Stimulated activated CD4-positive, alpha-beta T cell treated with anti-CD3 and anti-CD28 coated beads, Interleukin-2, amount 100 ng/mL, for 4 hours (primary cell): ENCODE measurements at places on chromosomes 3 and 15.

- DNase-seq = no peak
Measured at GRCh38 chr3:102361101-102361500, 73.7 kb upstream of the ZPLD1 start.

- DNase-seq = no peak
Measured at GRCh38 chr3:196388956-196389355, 43.3 kb downstream of the UBXN7 start.

- DNase-seq = no peak
Measured at GRCh38 chr15:78148392-78149067, 632 bp upstream of the IDH3A start.

DNA sequence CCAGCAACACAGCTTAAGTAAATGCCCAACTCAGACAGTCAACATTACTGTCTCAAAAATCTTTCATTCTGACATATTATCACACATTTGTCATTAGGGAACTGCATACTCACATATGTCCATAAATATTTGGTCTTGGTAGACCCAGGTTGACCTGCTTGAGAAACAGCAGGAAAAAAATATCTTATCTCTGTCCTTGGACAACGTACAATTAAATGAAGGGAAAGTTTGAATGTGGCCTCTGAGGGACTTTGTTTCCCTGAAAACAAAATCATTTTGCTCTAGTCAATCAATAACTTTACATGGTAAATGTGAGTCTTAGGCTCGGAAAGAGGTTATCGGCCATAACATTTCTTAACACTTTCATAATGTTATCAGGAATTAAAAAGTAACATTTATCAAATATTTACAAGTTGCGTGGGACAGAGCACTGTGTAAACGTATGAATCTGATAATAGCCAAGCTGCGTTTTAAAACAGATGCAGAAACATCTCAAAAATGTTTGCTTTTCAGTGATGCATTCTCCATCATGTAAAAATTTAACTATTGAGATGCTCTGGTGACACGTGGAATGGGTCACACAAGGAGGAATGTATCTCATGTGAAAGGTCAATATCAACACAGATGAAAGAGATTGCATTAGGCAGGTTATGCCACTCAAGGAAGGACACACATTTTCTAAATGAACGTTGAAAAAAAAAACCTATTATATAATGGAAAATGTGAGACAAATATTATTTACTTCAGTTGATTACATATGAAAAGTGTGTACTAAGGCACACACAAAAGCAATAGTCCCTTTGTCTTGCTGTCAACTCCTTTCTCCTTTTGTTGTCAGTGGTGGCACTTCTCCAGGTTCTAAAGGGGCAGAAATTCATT, 304.4 kb downstream of the WDR72 start:
- no peak for DNase-seq

DNA sequence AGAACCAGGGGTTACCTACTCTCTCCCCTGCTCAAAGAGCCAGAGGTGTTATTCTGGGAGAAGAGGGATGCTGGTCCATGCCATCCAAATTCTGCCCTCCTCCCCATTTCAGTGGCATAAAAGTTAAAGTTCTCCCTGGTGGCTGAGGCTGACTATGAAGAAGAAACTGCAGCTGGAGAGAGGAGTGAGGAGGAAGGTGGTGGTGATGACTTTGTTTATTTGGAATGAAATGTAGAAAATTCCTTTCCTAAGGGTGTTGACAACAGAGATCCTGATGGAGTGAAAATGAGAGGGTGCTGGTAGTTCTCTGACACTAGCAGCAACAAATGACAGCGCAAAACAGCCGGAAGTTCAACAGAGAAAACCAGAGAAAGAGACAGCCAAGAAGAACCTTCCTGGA, 100.4 kb downstream of the PCCB start:
- DNase-seq = no peak

DNA sequence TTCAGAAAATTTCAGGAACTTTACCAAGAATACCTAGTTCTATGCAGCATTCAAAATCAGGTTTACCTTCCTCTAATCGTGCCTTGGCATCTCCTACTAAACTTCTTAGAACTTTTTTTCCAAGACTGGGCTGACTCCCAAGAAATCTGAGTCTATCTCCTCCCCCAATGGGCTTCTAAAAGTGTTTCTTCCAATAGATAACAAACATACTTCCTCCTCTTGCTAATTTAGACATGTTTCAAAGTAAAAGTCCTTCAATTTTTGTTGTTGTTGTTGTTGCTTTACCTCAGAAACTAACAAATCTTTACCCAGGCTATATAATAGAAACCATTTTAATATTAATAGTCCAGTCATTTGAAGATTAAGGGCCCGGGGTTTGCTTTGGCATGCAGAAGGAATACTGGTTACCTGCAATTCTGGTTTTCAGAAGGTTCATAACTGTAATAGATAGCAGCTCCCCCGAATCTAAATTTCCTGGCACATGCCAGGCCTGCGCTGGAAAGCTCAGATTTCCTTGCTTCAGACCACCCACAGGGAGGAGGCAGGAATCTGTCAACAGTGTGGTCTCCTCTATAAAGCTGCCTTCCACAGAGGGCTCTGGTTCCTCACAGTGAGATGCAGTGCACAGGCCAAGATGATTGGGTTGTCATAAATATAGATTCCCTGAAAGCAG, 188.7 kb downstream of the THRB start:
- DNase-seq = no peak

DNA sequence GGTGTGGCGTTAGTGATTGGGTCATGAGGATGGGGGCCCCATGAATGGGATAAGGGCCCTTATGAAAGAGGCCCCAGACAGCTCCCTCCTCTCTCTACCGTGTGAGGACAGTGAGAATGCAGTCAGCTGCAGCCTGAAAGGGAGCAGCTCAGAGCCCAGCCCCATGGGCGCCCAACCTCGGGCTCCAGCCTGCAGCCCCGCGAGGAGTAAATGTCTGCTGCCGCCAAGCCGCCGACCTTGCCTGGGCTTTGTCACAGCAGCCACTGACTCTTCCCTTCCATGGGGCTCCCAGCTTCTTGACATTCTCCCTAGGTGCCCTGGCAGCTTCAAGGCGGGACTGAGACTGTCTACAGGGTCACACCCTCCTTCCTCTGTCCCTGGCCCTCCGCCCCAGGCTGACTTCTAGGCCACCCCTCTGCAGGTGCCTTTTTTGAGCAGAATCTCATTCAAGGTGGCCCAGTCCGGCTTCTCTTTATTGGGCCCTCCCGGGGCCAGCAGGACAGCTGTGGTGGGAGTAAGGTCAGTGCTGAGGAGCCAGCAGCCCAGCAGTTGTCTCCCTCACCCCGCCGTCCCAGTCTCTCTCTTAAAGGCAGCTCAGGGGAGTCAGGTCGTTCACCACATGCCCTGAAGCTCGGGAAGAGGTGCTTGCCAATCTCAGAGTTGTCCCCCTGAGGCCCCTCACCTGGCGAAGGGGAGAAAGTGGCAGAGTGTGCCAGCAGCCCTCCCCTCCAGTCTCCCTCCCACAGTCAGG, 18.7 kb upstream of the PRR20G start:
- no peak for DNase-seq

GRCh38 chr15:87142096-87142495, 1062.4 kb downstream of the AGBL1 start:
- no peak for DNase-seq

GRCh38 chr3:168141405-168141998, 45.8 kb upstream of the GOLIM4 start:
- DNase-seq = no peak

DNA sequence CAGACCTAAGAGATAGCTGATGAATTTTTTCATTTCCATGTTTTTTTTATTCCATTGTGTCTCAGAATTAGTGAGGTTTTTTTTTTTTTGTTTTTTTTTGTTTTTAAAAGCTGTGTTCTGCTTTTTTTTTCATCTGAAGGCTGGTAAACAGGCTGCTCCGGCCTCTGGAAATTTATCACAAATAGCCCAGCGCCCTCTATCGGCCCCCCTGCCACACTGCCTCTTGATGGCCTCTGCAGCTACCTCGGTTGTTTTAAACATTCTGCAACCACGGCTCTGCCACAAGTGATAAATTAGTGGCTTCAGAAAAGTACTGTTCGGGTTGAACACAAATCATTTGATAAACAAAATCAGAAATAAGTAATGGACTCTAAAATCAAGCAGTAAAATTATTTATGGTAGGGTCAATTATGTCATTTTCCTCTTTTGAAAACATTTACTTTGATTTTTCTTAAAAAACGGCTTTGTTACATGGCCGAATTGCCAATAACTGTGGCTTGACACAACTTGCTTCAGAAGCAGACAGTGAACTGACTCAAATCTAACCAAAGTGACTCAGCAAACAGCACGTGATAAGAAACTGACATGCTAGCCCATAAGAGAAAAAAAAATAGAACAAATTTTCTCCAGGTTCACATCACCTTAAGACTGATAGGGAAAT, 87.8 kb downstream of the RSL24D1 start:
- peak; percentile 15 for DNase-seq

DNA sequence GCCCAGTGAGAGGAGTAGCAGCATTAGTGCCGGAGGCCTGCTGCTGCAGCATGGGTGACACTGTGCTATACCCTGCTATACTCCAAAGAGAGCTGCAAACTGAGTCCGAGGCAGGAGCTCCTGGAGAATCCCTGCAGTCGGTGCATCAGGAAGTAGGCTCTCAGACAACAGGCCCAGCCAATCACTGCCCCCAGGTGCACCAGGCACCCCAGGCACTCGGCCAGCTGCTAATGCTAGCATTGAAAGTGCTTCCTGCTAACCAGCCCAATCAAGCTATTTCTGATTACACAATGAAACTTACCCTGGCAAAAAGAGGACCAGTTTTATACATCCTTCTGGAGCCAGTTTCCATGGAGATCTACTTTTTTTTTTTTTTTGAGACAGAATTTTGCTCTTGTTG, 45.6 kb upstream of the IREB2 start:
- no peak for DNase-seq

DNA sequence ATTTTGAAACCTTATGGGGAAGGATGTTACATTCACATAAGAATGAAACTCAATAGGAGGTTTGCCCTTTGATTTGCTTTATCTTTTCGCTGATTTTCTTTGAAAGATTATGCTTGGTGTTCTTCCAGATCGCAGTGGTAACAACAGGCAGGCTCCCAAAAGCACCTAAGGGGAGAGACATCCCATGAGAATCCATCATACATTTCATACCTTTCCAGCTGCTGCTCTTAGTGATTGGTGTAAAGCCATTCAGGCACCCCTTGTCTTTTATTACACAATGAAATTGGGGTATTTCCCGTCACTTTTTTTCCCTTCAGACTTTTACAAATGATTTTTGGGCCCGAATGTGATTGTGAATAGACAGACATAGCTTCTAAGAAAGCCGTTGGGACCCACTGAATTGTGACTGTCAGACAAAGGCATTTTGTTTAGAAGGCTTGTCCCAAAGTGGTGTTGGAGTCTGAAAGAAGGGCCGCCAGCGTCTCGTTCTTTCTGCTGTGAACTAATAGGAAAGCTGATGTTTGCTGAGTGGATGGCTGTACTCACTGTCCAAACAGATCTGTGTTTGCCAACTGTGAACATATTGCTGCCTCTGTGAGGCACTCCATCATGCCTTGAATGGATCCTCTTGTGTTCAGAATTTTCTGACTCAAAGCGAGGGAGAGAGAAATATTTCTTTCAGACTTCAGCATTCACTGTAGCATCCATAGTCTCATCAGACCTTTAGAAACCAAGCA, 164.3 kb downstream of the FNDC3B start:
- DNase-seq = no peak

DNA sequence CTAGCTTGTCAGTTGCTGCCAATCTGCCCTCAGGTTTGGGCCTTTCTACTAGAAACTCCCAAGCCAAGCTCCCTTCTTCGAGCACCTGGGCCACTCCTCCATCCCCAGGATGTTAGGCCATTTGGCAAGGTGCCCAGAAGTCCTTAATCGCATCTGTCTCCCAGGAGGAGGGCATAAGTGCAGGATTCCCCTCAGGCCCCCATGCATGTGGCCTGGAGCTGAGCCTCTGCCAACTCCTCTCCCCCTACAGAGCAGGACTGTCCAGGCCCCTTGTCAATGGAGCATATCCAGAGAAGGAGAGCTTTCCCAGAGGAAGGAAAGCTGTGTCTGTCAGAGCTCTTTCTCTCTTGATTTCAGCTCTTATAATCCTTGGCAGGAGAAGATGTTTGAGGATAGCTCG, 182.6 kb upstream of the ROPN1 start:
- DNase-seq = no peak

- DNase-seq = no peak
Measured at GRCh38 chr15:74206801-74207281, 4.3 kb upstream of the STRA6 start.

- no peak for DNase-seq
Measured at GRCh38 chr15:82081914-82082762, 36.3 kb upstream of the MEX3B start.

- DNase-seq = no peak
Measured at GRCh38 chr15:90710436-90711027, 6.6 kb upstream of the BLM start.

DNA sequence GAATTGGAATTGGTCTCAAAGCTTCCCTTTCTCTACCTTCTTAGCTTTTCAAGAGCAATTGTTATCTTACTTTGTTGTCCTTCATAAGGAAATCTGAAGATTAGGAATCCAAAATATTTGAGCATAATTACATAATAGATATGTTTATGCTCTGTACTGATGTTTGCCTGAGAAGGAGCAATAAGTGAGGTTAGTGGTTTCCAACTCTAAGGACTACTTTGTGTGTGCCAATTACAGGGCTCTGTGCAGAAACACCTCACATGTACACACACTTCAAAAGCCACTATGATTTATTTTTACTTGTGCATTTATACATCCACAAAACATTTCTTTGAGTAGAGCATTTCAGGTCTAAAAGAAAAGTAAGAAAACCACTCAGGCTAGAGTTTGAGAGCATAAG, 49.9 kb downstream of the MME start:
- no peak for DNase-seq

DNA sequence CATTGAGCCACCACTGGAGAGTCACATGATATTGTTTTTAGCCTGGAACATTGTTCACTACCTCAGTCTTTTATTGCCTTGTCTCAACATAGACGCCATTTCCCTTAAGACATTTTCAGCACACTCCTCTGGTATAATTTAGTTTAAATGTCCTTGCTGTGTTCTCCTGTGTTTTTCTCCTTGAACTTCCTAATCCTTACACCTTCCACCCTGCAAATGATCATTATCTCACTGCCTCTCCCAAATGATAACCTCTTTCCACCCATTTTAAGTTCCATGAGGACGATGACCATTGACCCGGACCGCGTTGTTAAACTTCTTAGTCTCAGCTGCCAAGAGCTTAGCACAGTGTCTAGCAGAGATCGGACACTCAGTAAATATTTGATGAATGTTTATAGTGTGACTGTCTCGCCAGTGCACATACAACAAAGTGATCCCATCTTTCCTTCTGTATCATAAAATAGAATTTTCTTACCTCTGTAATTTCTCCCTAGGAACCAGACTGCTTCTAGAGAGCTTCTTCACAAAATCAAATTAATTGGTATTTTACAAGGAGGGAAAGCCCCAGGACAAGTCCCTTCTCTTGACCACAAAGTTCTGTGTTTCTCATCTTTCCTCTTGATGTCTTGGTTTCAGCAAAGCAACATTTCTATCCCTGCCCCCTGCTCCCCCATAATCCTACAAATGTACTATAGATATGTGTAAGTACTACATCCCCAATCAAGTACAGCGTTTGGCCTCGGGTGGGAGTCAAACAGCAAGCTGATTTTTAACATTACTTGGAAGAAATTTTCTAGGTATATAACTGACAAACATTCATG, 429.6 kb downstream of the LPP start:
- no peak for DNase-seq
